ENCODE measurements at places on chromosomes 11 and 22. TPM values are rescaled to one million over a fixed set of nuclear protein-coding genes. Genes with fewer than 3 reads are reported as not detected.

CHADL gene
- total RNA-seq, result 0.39 TPM

- no peak for DNase-seq
Observed at GRCh38 chr22:42883121-42883520, 26.0 kb upstream of the ARFGAP3 start.

ASRGL1 gene
- total RNA-seq, result 11.9 TPM

GRCh38 chr22:21858025-21858764 lies 9.2 kb downstream of the MAPK1 start:
- H3K27ac ChIP-seq, result no peak overlapping the region
- no peak for DNase-seq
- H3K4me3 ChIP-seq, result no peak overlapping the region
- H3K36me3 ChIP-seq, result peaks cover 15% of the 10 kb centered on the region
- H3K4me1 ChIP-seq, result peaks cover 77% of the 10 kb centered on the region
- H3K27me3 ChIP-seq, result no peaks in the 10 kb centered on the region

GRCh38 chr11:6334806-6335205 lies 14.5 kb upstream of the CAVIN3 start:
- H3K4me1 ChIP-seq, result no peaks in the 10 kb centered on the region
- no peak overlapping the region for H3K27ac ChIP-seq
- no peak for DNase-seq

DNA sequence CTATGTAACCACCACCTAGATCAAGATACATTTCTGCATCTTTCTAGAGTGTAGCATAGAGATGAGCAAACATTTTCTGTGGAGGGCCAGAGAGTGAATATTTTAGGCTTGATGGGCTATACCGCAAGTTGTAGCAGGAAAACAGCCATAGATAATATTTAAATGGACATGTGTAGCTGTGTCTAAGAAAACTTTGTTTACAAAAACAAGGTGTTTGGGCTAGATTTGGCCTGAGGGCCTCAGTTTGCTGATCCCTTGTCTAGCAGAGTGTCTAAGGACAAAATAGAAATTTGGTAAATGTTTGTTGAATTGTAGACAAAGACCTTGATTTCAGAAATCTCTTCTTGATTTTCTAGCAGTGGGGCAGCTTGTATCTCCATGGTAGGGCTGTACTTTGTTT lies 36.3 kb downstream of the STIM1 start:
- H3K36me3 ChIP-seq, result peaks cover 19% of the 10 kb centered on the region
- no peak for DNase-seq
- no peaks in the 10 kb centered on the region for H3K27me3 ChIP-seq
- H3K4me1 ChIP-seq, result peaks cover 64% of the 10 kb centered on the region
- no peak overlapping the region for H3K27ac ChIP-seq

GRCh38 chr11:115930291-115930690 lies 426.1 kb upstream of the CADM1 start:
- H3K4me1 ChIP-seq, result peaks cover 9% of the 10 kb centered on the region
- H3K27me3 ChIP-seq, result peaks cover 7% of the 10 kb centered on the region
- no peak overlapping the region for H3K27ac ChIP-seq
- peaks cover 3% of the 10 kb centered on the region for H3K36me3 ChIP-seq

DNA sequence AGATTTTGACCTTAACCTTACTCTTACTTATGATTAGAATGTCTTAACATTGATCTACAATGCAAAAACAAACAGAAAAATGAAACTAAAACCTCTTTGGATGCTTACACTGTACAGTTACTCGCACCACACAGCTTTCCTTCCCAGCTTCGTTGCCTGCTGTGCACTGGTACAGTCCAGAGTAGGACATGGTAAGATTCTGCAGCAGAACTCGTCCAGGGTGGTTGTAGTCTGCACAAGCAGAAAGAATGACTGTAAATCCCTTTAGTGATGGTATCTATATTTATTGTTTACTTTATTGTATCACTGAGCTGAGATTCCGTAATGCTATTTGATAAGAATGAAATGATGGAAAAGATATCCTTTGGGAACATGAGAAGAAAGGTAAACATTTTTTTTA lies 21.0 kb upstream of the HSPA8 start:
- H3K4me3 ChIP-seq, result no peak overlapping the region
- no peak overlapping the region for H3K27ac ChIP-seq
- no peaks in the 10 kb centered on the region for H3K27me3 ChIP-seq
- peaks cover 7% of the 10 kb centered on the region for H3K36me3 ChIP-seq

DNA sequence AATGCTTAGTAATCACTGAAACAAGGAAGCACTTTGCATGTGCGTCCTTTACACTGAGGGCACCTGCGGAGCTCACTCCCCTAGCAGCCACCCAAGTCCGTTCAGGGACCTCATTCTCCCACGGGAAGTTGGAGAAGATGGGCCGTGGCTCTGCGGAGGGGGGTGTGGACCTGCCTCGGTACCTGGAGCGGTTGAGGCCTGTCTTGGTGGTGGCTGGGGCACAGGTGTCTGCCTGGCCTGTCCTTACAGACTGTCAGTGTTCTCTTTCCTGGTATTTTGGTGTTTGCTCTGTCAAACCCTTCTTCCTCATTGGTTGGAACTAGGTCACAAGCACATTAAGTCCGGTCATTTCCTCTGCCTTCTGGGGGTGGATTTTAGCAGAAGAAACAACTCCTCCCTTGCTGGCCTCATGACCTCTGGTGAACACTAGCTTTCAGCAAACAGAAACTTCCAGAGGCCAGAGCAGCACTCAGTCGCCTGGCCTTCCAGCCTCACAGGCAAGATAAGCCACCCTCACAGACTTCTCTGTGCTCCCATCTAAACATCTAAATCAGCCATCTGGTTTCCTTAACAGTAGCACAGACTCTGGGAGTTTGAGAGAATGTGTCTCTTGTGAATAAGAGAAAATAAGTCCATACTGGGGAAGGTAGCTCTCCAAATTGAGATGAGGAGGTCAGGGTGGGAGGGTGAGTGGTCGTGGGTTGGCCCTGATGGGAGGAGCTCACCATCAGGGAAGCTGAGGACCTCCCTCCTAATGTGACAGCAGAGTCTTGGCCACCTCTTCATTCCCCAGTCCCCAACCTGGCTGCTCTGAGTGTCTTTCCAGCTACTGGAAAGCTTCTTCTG lies 8.6 kb downstream of the SNAP29 start:
- no peak overlapping the region for H3K4me3 ChIP-seq
- no peak for DNase-seq
- no peak overlapping the region for H3K27ac ChIP-seq
- no peaks in the 10 kb centered on the region for H3K36me3 ChIP-seq

OR52E8 gene
- total RNA-seq, result not detected

- no peak overlapping the region for H3K4me3 ChIP-seq
- H3K4me1 ChIP-seq, result no peaks in the 10 kb centered on the region
- H3K27me3 ChIP-seq, result no peaks in the 10 kb centered on the region
- H3K27ac ChIP-seq, result no peak overlapping the region
- DNase-seq, result no peak
Observed at GRCh38 chr11:57100638-57101331, 81.0 kb upstream of the LRRC55 start.

DNA sequence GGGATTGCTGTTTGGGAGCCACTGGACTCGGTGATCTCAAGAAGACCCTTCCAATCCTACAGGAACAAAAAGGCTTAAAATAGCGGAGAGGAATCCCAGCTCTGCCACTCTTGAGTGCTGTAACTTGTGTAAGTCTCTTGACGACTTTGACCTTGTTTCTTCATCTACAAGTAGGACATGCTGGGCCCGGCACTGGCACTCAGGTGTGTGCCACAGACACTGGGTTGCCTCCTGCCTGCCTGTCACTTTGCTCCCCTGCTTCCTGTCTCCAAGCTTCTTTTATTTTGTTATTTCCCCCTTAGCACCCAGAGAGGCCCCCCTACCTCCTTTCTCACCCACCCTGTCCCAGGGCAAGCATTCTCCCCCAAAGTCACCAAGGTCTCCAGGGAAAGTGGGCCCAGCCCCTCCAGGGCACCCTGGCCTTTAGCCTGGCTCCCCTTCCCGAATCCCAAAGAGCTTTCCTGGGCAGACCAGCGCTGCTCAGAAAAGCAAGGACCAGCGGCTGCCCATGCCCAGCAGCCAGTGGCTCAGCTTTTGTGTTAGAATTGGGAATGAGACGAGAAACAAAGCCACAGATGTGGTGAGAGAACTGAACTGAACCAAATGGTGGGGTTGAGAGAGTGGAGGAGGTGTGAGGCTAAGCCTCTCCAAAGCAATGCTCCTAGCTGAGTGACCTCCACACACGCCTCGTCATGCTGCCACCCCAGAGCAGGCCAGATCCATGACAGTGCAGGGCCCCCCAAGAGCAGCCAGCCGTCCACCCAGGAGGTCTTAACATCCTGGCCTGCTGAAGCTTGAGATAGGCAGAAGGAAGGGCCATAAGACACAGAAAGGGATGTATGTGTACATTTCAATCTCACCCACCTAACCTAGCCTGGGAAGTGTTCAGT lies 4.5 kb downstream of the TRIM29 start:
- no peaks in the 10 kb centered on the region for H3K4me1 ChIP-seq
- DNase-seq, result no peak
- no peak overlapping the region for H3K4me3 ChIP-seq
- no peaks in the 10 kb centered on the region for H3K27me3 ChIP-seq
- H3K27ac ChIP-seq, result no peak overlapping the region

- H3K27ac ChIP-seq, result no peak overlapping the region
- peak overlapping the region; percentile 73 for H3K4me3 ChIP-seq
- no peak for DNase-seq
- H3K4me1 ChIP-seq, result peaks cover 14% of the 10 kb centered on the region
- H3K27me3 ChIP-seq, result peaks cover 32% of the 10 kb centered on the region
- H3K36me3 ChIP-seq, result no peaks in the 10 kb centered on the region
Observed at GRCh38 chr11:93542811-93543229, 371 bp downstream of the SMCO4 start.

DNA sequence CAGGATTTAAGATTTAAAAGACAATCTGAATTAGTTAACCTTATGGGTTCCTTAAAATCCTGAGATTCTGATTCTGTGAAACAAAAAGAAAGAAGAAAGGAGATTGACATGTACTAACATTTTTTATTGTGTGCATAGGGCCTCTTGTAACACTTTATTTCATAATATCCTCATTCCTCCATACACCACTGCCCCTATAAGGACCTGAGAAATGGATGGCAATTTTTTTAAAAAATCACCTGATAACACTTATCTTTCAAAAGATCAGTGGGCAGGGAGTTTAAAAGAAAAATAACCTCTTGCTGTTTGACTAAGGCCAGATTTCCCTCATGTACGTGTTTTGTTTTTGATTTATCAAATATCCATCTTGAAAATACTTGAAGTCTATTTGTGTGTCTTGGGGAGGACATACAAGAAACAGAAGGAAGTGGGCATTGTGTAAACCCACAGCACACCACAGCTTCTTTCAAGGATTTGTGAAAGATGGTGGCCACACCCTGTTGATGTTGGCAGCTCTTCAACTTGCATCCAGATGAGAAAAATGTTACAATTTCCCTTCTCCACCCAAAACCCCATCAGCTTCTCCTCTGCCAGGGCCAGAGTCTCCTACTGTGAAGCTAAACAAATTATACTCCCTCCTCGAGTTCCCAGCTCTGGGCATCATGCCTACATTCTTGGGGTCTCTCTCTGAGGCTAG lies 35.0 kb upstream of the MPEG1 start:
- DNase-seq, result no peak
- no peak overlapping the region for H3K27ac ChIP-seq
- no peak overlapping the region for H3K4me3 ChIP-seq
- H3K27me3 ChIP-seq, result no peaks in the 10 kb centered on the region
- H3K36me3 ChIP-seq, result no peaks in the 10 kb centered on the region

DEPDC7 gene
- 3.4 TPM for total RNA-seq

CCDC188 gene
- total RNA-seq, result not detected

MIEF1 gene
- 62.9 TPM for total RNA-seq

DNA sequence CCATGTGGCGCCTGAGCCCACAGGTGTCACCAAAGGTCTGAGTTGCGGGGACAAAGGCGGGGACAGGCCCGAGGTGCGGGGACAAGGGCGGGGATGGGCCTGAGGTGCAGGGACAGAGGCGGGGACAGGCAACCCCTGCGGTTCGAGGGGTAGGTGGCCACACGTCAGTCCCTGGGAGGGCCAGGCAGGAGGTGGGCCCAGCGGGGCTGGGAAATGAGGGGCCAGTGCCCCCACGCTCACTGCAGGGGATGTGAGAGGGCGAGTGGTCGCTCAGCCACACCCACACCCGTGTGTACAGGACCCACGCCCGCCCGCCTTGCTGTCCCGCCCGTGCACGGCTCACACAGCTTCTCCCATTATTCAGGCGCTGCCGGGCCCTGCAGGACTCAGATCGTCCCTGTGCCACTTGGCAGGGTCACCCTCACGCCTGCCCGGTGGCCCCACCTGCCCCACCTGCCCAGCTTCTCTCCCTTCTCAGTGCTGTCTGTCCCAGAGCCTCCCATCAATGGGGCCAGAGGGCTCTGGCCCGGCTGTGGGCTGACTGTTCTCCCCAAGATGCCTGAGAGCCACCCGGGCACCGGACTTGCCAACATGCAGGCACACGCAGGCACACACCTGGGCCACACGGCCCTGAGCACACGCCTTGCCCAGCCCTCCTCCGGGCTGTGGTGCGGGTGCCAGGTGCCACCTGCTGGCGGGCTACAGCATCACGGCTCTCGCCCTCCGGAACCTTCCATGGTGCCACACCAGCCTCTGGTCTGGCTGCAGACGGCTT lies 14.2 kb upstream of the MUC6 start:
- H3K27ac ChIP-seq, result no peak overlapping the region
- H3K36me3 ChIP-seq, result no peaks in the 10 kb centered on the region
- H3K4me3 ChIP-seq, result no peak overlapping the region
- peaks cover 10% of the 10 kb centered on the region for H3K27me3 ChIP-seq
- H3K4me1 ChIP-seq, result peaks cover 2% of the 10 kb centered on the region
- peak; percentile 74 for DNase-seq

- H3K27ac ChIP-seq, result no peak overlapping the region
- H3K27me3 ChIP-seq, result peaks cover 28% of the 10 kb centered on the region
- H3K4me1 ChIP-seq, result no peaks in the 10 kb centered on the region
- no peak overlapping the region for H3K4me3 ChIP-seq
Observed at GRCh38 chr11:30879322-30880005, 293.3 kb upstream of the MPPED2 start.

GRCh38 chr11:116221351-116221750 lies 551.4 kb downstream of the BUD13 start:
- no peaks in the 10 kb centered on the region for H3K36me3 ChIP-seq
- H3K27ac ChIP-seq, result no peak overlapping the region
- DNase-seq, result no peak
- H3K4me1 ChIP-seq, result no peaks in the 10 kb centered on the region

DNA sequence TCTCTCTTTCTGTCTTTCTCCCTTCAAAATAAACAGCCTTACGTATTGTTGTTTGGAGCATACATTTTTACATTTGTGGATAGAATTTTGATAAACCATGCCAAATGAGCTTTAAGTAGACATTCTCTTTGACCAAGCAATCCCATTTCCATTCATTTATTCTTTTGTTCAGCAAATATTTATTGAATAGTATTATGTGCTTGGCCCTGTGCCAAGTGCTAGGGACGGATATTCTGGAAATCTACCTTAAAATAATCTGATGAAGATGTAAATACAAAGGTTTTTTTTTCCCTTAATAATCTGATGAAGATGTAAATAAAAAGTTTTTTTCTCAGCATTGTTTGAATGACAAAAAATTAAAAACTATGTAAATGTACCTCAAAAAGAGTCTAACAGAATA lies 2.1 kb downstream of the OLFML1 start:
- H3K36me3 ChIP-seq, result no peaks in the 10 kb centered on the region
- no peak for DNase-seq
- no peak overlapping the region for H3K4me3 ChIP-seq

- H3K36me3 ChIP-seq, result no peaks in the 10 kb centered on the region
- H3K27ac ChIP-seq, result no peak overlapping the region
- H3K27me3 ChIP-seq, result peaks cover 42% of the 10 kb centered on the region
- no peak for DNase-seq
- peaks cover 2% of the 10 kb centered on the region for H3K4me1 ChIP-seq
- H3K4me3 ChIP-seq, result no peak overlapping the region
Observed at GRCh38 chr11:115657586-115657985, 153.4 kb upstream of the CADM1 start.
